Activated CD8-positive, alpha-beta T cell treated with anti-CD3 and anti-CD28 coated beads, Interleukin-2, amount 10 ng/mL, durations not matched to agents 7 days and 5 days (primary cell): ENCODE measurements at places on chromosomes 13 and 19.
A peak's percentile ranks its signal among the peaks of the same experiment; 100 is the strongest.

DNA sequence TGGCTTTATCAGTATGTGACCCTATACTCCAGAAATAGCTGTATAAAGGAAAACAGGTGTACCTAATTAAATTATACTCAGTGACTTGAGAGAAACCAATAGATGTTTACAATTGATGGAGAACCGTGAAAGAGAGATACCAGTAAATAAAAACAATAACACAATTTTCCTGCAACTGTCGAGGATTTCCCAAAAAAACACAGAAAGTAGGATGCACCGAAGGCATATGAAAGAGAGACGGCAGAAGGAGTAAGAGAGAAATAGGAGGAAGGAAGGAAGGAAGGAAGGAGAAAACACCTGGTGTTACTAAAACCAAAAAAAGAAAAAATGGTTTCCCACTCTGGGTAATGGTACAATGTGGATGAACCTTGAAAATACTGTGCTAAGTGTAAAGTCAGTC lies 6.8 kb upstream of the ZNF229 start:
- no peak for DNase-seq

DNA sequence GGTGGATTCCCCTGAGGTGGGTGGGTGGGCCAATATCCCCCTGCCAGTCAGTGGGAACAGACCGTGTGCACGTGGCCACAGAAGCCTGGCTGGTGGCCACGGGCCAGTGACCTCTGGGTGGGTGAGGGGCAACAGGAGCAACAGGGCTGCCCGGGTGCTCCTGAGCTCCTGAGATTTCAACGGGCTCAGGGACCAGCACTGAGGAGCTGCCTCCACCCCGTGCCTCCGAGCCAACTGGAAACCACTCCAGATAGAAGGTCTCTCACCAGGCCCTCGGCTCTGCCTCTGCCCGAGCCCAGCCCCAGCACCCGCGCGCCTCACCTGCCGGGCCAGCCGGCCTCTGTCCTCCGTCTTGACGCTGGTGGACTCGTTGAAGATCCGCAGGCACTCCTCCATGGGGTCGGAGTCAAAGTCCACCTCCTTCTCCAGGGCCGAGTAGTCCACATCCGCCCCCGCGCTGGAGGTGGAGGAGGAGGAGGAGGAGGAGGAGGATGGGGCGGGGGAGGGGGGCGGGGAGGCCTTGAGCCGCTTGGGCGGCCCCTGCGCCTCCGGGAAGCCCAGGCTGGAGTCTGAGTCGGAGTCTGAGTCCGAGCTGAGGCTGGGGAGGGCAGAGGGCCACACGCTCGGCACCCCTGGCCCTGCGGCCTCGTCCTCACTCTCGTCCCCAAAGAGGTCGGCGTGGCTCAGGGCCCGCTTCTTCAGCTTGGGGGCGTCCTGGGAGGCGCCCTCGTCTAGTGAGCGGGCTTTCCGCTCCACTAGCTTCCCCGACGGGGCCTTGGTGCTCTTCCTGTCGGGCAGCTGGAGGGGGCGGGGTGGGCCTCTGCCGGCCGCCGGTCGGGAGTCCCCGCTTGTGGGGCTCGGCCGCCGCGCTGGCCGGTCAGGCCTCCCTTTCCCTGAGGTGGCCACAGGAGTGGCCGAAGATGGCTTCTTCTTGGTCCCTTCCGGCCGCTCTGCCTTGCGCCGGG lies 14.8 kb upstream of the ATP8B3 start:
- DNase-seq, result no peak

GRCh38 chr19:8371011-8371804 lies 7.3 kb downstream of the ANGPTL4 start:
- no peak for DNase-seq

DNA sequence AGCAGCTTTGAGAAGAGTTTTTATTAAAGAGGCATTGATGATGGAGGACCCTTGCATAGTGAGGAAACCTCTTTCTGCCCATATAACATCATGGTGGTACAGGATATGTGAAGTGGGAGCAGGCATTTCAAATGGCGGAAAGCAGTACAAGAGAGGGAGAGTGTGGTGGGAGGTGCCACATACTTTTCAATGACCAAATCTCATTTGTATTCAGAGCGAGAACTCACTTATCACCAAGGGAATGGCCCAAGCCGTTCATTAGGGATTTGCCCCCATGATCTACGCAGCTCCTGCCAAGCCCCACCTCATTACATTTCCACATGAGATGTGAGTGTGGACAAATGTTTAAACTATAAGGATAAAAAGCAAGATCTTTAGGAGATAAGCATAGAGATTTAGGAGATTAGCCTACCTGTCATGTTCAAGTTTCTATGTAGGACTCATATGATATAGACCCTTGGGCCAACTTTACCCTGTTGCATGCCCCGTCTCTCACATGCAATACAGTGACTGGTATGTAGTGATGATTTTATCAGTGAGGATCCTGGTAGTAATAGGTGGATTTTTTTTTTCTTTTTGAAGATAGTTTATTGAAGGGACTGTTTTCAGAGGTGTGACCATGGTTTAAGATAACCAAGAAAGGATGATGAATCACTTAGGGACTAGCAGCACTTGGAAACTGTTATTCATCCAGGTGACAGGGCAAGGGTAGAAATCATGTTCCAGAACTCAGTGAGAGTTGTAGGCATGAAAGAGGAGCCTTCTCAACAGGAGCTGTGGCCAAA lies 38.3 kb downstream of the DNAJC15 start:
- no peak for DNase-seq

DNA sequence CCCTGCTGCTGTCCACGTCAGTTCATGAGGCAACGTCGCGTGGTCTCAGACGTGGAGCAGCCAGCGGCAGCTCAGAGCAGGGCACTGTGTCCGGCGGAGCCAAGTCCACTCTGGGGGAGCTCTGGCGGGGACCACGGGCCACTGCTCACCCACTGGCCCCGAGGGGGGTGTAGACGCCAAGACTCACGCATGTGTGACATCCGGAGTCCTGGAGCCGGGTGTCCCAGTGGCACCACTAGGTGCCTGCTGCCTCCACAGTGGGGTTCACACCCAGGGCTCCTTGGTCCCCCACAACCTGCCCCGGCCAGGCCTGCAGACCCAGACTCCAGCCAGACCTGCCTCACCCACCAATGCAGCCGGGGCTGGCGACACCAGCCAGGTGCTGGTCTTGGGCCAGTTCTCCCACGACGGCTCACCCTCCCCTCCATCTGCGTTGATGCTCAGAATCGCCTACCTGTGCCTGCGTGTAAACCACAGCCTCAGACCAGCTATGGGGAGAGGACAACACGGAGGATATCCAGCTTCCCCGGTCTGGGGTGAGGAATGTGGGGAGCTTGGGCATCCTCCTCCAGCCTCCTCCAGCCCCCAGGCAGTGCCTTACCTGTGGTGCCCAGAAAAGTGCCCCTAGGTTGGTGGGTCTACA lies 6.6 kb downstream of the FSTL3 start:
- no peak for DNase-seq

DNA sequence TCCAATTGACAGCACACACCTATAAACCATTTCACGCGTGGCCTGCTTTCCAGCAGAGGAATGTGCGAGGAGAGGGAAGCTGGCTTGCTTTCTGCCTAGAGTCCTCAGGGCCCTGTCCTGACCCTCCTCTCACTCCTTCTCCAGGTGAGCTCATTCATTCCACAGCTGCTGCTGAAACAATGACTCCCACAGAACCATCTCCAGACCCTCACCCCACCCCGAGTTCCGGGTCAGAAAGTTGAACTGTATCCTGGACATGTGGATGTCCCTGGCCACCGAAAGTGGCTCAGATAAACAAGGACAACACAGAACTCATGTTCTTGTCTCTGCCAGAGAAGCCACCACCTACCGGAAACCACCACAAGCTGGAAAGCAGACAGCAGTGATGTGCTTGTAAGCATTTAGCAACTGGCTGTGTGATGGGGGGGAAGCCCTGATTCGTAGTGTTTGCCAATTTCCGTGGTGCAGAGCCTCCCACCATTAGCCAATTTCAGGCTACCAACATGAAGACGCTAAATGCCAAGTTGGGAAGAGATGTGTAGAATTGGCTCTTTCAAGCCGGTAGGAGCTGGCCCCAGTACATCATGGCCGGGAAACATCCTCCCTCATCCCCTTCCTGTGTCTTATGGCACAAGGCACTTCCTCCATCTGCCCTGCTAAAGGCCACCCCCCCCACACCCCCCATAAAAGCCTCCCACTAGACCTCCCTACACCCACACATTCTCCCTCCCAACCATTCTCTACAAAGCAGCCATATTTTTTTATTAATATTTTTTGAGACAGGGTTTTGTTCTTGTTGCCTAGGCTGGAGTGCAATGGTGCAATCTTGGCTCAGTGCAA lies 5.0 kb downstream of the SYCE2 start:
- peak; percentile 80 for DNase-seq

GRCh38 chr13:109816112-109816807 lies 29.9 kb upstream of the IRS2 start:
- DNase-seq, result no peak

DNA sequence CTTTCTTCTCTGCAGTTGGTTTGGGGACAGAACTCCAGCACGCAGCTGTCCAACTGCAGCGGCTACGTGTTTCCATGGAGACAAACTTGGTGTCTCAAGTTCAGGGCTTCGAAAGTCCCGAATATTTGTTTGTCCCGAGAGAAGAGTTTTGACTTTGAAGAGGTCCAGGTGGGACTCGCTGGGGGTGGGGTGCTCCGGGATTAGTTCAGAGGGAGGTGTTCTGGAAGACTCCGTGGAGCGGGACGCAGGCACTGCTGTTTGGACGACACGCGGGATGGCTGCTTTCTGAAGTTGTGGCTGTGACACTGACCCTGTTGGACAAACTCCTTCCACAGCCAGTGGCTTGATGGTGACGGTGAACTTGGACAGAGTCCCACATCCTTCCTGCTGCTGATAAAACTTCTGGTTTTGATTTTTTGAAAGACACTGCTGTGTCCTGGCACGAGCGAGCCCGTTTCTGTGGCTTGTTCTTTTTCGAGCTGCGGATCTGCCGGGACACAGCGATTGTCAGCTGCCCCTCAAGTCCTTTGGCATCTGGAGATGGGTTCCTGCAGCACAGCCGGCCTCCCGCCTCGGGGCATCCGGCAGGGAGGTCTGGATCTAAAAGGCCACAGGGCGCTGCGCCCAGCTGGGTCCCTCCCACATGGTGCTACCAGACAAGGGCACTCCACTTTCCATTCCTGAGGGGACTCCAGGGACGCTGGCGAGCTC lies 15.9 kb upstream of the RANBP3 start:
- DNase-seq, result no peak

DNA sequence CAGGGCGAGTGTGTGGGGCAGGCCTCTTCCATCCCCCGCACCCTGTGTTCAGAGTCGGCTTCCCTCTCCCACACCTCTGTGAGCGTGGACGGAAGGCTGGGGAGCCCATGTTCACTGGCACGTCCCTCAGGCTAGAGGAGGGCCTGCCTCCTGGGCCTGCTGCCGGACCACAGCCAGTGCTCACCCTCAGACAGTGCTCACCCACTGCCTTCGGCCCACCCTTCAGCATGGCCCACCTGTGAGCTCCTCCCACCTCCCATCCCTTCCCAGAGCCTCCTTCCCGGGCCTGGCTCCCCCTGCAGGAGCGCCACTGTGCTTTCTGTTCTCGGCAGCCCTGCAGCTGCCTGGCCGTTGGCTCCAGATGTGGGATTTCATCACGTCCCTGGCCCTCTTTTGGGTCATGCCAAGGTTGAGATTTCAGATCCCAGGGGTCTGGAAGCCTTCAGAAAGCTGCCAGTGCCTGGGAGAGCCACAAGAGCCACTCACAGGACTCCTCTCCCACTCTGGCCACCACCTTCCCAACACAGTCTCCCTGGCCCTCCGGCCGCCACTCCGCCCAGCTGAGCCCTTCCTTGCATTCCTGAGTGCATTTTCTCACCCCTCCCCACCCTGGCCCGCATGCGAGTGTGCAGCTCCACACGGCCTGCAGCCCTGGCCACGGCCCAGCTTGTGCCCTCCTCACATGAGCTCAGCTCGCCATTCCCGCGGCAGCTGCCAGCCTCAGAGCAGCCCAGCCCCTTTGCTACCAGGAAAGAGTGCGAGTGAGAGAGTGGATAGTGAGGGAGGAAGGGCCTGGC lies 25.3 kb downstream of the CAPN12 start:
- no peak for DNase-seq

- no peak for DNase-seq
Observed at GRCh38 chr13:91245288-91245687, 102.2 kb upstream of the MIR17HG start.

DNA sequence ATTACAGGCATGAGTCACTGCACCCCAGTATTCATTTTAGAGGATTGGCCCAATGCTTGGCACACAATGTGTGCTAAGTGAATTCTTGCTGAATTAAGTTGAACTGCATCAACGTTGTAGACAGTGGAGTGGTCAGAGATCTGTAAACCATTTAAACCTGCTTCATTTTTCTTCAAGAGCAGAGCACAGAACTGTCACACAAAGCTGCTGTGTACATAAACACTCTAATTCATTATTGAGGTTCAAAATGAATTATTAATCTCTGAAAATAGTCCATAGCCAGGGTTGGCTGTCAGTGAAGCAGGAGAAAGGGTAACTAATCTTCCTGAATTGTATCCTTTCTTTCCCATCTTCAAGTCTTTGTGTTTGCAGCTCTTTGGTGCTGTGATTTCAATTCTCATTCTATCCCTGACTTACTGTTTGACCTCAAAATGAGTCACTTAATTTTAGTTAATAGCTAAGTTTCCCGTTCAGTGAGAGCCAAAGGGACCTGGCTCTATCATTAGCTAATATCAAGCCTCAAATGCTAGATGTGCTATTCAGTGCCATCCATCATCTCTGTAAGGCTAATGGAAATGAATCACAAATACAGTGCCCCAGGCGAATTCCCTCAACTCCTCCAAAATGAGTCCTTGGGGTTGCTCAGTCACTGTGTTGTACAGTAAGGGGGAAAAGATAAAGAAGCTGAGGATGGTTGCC lies 77.0 kb upstream of the TSC22D1 start:
- no peak for DNase-seq

- DNase-seq, result no peak
Observed at GRCh38 chr13:22726726-22727125, 454.1 kb upstream of the SGCG start.

- DNase-seq, result peak; percentile 68
Observed at GRCh38 chr19:47284324-47284899, 9.7 kb downstream of the INAFM1 start.

- peak; percentile 35 for DNase-seq
Observed at GRCh38 chr13:78659732-78660494, 958 bp upstream of the OBI1 start.

GRCh38 chr19:17075864-17076542 lies 426 bp downstream of the MYO9B start:
- DNase-seq, result peak; percentile 80

DNA sequence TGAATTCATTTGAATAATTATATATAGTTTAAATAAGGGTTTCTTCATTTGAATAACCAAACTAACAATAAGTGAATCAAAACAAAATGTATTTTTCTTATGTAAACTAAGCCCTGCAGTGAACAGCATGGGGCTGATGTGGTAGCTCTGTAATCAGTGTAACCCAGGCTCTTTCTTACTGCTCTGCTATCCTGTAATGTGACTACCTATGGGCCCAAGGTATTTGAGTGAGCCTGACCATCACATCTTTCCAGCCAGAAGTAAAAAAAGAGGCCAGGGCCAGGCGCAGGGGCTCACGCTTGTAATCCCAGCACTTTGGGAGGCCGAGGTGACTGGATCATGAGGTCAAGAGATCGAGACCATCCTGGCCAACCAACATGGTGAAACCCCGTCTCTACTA lies 494.6 kb downstream of the DCT start:
- DNase-seq, result no peak

- DNase-seq, result no peak
Observed at GRCh38 chr19:53389978-53390377, 5.0 kb upstream of the ZNF765 start.
